Activated T-helper 1 cell treated with Interleukin-2 at 50 U/mL for 16 hours (primary cell): ENCODE measurements at places on chromosomes 2 and 18.

GRCh38 chr2:126115975-126116374 lies 540.0 kb upstream of the GYPC start:
- DNase-seq: no peak

DNA sequence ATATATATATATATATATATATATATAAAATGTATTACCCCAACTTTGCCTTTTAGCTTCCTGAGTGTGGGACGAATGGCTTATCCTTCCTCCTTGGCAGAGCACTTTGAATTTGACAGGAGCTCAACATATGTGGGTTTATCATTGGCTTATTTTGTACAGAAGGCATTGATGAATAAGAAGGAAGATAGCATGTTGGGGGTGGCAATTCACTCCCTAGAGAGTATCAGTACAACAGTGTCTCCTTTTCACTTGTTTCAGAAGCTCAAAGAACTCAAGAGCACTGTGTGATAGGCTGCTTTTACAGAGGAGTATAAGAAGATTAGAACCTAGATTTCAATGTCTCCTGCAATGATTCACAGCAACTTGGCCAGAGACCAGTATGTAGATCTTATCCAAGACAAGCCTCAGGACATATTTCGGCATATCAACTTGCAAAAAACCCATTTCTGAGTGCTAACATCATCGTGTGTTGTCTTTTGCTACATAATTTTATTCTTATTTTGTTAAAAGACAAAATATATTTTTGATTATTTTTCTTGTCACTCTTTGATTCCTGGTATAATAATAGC lies 345.8 kb downstream of the SOCS6 start:
- no peak for DNase-seq

DNA sequence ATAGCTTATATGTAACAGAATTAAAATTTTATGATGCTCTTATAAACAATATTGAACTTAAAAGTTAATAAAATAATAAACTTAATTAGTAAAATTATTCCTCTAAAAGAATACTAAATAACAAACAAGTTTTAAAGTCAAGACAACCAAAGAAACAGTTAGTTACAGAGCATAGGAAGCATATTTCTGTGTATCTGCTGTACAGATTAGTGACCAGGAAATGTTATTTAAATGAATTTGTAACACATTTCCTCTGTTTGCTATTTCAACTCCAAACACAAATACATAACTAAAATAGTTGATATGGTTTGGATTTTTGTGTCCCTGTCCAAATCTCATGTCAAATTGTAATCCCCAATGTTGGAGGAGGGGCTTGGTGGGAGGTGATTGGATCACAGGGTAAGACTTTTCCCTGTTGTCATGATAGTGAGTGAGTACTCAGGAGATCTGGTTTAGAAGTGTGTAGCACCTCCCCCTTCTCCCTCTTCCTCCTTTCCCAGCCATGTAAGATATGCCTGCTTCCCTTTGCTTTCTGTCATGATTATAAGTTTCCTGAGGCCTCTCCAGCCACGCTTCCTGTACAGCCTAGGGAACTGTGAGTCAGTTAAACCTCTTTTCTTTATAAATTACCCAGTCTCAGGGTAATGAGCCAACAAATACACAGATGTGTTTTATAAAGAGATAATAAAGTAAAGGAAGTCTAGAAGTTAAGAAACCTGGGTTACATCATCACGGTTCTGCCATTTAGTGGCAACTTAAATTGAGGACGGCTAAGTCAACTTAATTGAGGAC lies 51.8 kb downstream of the ROCK2 start:
- no peak for DNase-seq

- no peak for DNase-seq
These were observed 45.2 kb downstream of the TMEM131 start for GRCh38 chr2:97950329-97951154.

GRCh38 chr2:101307950-101308431 lies 510 bp downstream of the RNF149 start:
- no peak for DNase-seq

DNA sequence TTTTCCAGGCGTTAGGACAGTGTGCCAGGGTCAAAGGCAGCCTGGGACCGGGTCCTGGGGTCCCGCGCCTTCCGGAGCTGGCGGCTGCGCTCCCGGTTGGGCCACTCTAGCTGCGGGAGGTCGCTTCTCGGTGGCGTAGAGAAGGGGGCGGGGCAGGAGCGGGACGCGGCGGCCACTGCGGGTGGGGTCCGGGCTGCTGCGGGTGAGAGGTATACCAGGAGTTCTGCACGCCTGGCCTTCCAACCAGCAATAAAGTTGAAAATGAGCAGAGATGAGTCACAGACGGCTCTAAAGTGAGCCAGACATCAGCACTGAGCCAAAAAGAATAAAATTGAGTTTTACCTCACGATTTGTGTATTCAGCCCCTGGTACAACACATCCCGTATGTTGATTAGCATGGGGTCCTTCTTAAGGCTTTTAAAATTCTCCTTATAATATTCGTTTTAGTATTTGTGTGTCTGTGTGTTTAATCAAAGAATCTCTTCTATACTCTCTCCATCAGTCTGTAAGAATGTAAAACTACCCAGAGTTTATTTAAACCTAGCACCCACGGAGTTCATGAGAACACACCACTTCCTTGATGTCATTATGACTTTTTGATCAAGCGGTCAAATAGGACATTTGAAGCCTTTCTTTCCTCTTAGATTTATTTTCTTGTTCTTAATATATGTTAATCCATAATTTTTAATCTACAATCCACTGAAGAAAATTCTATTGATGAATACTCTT lies at the start of gene C1GALT1C1L:
Gene C1GALT1C1L (minus strand): TSS at position 108 of the 729 bp plus-strand sequence. CDS start 107 bp downstream, at position 1.
- no peak for DNase-seq

DNA sequence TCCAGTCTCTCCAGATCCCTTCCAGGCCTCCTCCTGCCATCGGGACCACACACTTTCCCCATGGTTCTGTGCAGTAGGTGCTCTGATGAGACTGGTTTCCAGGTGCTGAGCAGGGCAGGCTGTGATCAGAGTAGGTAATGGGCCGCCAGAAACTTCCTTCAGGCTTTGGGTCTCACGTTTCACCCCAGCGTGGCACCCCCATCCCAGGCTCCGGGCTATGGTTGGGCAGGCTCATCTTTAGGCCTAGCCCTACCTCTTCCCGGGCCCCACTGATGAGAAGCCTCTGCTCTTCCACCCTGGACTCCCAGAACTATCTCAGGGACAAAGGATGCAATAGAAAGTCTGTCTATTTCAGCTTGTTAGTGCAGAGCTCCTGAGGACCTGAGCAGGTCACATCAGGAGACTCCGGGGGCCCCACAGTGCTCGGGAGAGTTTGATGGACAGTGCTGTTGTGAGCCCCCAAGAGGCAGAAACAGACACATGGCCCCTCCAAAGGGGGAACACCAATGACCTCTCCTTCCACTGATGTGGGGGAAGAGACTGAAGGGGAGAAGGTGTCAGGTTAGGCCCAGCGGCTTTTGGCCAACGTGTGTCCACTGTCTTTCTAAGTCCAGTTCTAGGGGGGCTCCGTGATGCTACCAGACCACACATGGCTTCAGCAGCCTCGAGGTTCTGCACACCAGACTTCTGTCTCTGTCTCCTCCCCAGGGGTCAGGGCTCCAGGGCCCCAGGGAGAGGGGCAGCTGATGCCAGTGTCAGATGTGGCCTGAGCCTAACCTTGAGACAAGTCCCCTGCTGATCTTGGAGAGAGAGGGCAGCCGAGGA lies 5.8 kb upstream of the PROM2 start:
- DNase-seq: no peak

DNA sequence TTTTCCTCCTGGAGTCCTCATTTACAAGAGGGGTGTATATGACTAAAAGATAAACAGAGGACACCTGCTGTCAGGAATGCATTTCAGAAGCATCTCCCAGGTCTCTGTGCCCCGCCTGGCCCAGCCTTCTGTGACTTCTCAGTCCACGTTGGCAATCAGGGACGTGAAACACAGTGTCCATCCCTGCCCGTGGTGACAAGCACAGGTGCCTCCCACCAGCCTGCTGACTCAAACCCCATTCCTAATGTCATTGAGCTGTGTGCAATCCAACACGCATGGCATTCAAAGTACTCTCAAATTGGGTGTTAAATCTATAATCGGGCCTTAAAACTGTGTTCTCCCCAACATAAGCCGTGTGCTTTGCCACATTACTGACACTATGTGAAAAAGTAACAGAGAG lies 343.2 kb downstream of the EIPR1 start:
- DNase-seq: no peak

GRCh38 chr2:12164689-12165088 lies 418.3 kb downstream of the LPIN1 start:
- no peak for DNase-seq

DNA sequence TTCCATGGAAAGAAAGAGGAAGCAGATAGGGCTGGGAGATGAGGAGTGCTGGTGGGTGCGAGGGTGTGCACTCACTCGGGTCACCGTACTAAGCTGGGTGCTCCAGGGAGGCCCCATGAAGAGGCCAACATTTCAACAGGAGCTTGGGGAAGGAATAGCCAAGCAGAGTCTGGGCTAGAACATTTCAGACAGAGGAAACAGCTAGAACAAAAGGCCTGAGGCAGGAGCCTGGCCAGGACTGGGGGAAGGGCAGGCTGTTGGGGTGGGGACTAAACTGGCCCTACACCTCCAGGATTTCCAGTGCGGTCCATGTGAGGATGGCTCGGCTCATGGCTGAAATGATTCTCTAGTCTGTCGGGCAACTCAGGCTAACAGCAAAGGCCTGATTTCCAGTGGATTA lies 90.8 kb downstream of the ZFP36L2 start:
- no peak for DNase-seq
